Stimulated activated CD8-positive, alpha-beta memory T cell treated with anti-CD3 and anti-CD28 coated beads, Interleukin-7, amount 100 ng/mL, for 1 hour (primary cell): ENCODE measurements at places on chromosomes 5 and 9.

GRCh38 chr5:177099422-177100093, 12.8 kb downstream of the FGFR4 start:
- DNase-seq, result no peak

DNA sequence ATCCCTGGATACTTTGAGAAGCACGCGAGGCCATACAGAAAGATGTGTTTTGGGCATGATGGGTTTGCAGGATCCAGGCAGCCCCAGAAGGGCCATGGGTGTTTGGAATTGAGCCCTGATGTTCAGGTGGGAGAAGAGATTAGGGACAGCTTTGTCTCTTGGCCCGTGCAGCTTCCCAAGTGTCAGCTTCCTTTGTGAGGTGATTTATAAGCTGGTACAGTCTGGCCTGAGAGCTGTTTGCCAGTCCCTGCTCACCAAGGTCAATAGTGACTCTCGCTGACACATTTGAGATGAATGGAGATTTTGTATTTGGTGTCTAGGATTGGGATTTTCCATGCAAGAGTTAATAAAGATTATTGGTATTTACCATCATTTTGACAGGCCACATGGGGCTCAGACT, 165.9 kb downstream of the ICE1 start:
- DNase-seq, result no peak

- DNase-seq, result no peak
Observed at GRCh38 chr9:13809401-13809800, 504.5 kb downstream of the NFIB start.

DNA sequence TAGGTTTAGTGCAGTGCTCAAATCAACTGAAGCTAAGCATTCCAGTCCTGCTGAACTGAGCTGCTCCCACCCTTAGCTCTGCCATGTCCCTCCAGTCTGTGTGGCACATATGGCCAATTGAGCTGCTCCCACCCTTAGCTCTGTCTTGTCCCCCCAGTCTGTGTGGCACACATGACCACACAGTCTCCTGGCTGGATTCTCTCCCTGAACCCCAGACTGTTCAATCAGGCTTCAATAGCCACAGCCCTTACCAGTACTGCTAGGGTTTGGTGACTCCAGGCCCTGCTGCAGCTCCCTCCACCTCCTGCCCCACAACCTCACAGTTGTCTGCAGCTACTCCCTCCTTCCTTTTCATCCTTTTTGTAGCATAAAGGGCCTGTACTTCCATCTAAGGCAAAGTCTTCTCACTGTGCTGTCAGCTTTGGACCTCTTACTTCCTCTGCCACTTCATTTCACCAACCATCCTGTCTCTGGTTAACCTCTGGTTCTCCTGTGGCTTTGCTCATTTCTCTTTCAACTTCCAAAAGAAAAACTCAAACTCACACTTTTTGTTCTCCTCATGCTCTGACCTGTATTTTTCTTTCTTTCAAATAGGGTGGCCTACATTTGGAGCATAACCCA, 50.8 kb downstream of the ADAMTS12 start:
- DNase-seq, result no peak

GRCh38 chr5:39661026-39661779, 236.4 kb upstream of the DAB2 start:
- no peak for DNase-seq

DNA sequence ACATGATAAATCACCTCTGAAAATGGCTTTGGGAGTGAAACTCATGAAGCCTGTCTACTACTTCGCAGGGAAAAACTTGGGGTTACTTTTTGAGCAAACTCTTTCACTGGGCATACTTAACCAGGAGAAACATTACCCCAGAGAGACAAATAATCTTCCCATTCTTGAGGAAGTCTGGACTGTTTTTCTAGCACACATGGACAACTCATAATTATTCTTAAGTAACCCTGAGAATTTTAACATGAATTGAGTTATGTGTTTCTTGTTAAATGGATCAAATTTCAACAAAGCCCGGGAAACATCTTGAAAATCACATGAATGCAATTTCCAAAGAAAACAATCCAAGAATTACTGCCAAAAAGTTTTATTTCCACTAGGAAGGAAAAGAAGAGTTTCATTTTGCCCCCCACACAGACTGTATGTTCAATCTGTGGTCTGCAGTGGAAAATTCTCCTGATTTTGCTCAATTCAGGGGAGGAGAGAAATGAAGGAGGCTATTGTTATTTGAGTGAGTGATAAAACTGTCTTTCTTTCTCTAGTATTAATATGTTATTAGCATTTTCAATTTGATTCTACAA, 564.8 kb upstream of the CLINT1 start:
- no peak for DNase-seq

DNA sequence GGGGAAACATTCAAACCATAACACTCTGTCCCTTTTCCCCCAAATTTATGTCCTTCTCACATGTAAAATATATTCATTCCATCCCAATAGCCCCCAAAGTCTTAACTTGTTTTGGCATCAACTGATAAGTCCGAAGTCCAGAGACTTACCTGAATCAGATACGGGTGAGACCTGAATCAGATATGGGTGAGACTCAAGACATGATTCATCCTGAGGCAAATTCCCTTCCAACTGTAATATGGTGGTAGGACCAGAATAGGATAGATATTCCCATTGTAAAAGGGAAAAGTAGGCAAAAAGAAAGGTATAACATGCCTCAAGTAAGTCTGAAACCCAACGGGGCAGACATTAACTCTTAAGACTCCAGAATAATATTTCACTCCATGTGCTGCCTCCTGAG, 115.6 kb upstream of the CKMT2 start:
- no peak for DNase-seq

DNA sequence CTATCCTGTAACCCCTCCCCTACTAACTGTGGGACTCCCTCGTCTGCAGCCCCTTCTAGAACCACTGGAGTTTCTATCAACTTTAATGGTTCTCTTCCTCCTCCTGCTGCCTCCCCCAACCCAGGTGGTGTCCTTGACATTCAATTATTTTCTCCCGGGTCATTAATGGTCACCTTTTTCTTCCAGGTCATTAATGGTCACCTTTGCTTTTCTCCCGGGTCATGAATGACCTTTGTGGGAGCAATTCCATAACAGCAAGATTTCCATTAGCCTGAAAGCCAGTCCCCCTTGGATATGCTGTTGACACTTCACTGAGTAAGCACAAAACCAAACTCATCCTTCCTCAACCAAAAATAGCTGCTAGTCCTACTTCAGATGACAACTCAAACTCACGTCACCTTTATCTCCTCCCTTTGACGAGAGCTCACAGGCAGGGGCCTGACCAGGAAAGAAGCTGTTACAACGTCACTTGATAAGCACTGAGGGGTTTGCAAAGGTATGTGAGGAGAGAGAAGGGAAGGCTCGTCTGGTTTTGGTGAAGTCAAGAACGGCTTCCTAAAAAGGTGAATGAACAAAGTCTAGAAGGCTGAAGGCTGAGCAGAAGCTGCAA, 10.9 kb downstream of the CCDC127 start:
- no peak for DNase-seq

DNA sequence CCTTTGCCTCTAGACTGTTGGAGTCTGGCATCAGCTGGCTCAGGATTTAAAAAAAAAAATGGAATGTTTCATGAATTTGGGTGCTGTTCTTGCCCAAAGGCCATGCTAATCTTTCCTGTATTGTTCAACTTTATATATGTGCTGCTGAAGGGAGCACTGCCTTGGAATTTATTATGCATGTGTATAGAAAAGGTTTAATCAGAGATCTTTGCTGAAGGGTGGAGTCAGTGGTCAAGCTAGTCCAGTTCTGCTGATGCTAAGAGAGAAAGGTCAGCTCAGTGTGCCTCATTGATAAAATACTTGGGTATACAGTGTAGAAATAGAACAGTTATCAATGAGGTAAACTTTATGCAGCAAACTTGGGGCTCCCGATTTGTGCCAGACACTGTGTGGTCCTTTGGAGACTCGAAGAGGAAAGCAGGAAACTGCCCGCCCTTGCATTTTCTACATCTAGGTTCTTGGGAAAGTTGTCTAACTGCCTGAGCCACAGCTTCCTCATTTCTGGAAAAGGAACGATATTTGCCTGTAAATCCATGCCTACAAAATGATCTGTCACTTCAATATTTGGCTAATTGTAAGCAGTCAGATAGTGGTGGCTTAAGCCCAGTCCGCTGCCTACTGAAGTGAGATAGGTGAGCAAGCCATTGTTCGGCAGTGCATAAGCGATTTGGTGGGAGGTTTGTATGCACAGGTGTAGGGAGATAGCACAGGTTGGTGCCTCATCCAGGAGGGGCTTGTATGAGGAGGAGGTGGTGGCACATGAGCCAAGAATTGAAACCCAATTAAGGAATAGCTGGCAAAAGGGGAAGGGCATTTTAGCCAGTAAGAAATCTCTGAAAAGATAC, 29.2 kb upstream of the GTF2H2C start:
- no peak for DNase-seq

DNA sequence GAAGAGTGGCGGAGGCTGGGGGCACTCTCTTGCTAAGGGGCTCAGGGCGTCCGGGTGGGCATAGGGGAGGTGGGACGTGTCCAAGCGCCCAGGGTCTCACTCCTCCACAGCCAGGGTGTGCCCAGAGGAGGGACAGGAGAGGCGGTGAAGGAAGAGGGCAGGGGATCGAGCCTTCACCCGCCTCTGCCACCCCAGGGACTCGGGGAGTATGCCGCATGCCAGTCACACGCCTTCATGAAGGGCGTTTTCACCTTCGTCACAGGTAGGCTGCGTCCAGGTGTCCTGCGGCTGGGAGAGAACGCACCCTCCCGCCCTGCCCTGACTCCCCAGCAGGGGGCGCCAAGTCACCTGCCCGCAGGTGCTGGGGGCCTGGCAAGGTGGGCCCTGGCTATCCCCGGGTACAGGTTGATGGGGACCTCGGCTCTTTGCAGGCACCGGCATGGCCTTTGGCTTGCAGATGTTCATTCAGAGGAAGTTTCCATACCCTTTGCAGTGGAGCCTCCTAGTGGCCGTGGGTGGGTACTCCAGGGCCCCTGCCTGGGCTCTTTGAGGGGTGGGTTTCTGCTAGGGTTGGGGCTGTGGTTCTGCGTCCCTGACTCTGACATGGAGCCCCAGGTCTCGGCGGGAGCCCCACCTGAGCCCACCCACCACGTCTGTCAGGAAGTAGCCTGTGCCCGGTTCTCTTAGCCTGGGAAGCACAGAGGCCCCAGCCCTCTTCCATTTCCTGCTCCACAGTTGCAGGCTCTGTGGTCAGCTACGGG, 552 bp downstream of the TMEM141 start:
- peak; percentile 18 for DNase-seq

GRCh38 chr9:33133186-33133585, 34.0 kb downstream of the B4GALT1 start:
- DNase-seq, result no peak

DNA sequence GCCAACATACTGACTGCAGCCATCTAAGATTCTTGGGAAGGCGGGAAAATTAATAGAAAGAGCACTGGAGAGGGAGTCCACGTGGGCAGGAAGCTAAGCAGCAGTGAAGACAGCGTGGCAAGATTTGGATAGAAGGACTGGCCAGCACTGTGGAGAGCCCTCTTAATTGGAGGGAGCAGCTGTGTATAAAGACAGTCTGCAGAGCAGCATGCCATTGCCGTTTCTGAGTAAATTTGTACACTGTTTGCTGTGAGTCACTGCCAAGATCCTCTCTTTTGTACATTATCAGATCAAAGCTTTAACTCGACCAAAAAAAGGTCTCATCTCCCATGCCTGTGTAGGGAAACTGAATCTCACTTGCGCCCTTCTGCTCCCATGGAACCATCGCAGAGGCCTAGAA, 45.3 kb downstream of the INSYN2B start:
- no peak for DNase-seq

DNA sequence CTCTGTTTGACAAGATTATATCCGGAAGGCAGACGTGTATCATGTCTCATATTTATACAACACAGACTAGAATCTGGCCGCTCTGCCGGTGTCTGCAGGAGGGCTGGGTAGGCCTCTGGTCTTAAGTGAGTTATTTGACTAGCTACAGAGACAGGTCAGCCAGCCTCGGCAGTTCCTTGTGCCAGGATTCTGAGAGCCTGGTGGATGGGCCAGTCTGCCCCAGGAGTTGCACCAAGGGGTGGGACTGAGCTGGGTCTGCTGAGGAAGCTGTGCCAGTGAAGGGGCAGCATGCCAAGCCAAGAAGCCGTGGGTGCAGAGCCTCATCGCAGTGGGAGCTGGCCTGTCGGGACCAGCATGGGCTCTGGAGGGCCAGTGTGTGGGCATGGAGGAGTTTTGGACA, 7.1 kb downstream of the SNX18 start:
- DNase-seq, result no peak

- no peak for DNase-seq
Observed at GRCh38 chr9:135681161-135681560, 18.1 kb downstream of the LCN9 start.

DNA sequence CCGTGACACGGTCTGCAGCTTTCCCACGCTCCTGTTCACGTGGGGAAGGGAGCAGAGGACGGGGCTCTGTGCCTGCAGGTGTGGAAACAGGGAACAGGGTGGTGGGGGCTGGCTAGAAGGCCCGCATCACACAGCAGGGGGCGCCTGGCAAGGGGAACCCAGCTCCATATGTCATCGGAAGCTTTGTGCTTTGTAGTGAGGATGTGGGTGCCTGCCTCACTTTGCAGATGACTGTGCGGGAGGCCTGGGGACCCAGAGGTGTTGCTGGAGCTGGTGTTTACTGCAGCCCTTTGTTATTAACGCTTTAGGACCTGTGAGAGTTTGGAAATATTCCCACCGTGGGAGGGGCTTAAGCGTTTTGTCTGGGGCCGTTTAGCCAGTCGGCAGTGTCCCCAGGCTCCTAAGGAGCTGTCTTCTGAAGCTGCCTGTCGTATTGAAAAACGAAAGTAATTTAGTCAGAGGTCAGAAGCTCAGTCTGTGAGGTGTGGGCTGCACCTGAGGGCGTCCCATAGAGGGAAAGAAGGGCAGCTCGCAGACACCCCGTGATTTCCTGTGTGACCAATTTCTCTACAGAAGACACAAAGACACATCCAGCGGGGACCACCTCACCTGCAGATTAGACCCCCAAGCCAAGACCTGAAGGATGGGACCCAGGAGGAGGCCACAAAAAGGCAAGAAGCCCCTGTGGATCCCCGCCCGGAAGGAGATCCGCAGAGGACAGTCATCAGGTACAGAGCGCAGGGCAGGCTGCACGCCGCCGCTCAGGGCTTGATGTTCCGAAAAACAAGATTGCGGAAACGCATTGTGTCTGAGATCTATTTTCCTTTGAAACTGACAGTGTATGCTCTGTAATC, 9.1 kb downstream of the MAN1B1 start:
- peak; percentile 59 for DNase-seq

DNA sequence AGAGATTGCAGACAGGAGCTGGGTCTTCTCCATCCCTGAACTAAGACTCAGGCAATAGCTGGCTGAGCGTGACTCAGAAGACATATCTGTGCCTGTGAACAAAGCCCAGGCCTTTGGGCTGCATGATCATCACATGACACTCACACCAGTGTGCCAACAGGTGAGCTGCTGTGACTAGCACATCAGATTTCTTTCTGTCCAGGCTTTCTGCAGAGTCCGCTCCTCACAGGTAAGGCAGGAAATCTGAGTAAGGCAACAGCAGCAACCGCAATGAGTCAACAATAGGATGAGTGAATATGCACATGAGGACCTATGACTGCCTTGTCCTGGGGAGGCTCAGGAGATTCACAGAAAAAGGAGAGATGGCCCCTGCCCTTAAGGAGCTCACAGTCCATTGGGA, 293.6 kb downstream of the ACTL7B start:
- DNase-seq, result no peak
